ENCODE measurements at places on chromosomes 6 and 20.

- DNase-seq, result no peak
These were observed 32.3 kb downstream of the ID4 start for GRCh38 chr6:19869464-19869863.

DNA sequence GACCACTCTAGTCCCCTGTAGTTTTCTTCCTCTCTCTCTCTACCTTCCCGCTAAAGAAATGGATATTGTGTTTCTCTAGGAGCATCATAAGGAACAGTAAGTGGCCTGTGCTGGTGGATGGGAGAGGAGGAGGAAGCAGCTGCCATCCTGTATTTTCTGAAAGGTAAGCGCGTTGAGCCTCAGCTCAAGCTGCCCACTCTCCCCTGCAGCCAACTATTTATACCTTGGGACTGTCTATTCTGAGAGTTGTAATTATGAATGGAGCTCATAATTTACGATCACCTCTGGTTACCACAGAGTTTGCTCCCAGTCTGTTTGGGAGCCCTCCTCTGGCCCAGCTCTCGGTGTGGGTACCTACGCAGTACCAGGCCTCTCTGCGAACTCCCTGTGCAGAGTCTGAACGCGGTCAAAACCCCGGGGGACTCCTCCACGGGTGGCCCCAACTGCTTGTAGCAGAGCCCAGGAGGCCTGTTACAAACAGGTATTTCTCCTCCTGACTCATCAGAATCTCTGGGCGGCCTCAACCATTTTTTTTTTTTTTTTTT lies 285.4 kb downstream of the SMOC2 start:
- no peak for DNase-seq

- DNase-seq, result no peak
These were observed 4.3 kb downstream of the TJAP1 start for GRCh38 chr6:43481591-43482236.

- no peak for DNase-seq
These were observed 118.2 kb upstream of the RIPOR2 start for GRCh38 chr6:25053875-25054371.

DNA sequence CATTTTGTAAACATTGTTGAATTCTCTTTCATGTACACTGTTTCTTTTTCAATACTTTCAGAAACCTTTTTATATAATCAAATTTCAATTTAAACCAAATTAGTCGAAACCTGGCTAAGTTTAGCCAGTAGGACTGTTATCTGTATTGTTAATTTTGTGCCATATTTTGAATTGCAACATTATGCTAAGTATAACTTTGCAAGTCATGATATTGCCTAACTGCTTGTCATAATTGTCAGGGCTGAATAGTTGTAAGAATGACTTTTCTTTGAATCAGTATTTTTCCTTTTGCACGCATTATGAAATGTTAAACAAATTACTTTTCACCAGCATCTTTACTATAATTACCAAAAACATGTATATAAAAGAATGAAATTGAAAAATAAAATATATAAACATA lies 82.7 kb downstream of the SAMD3 start:
- DNase-seq, result no peak

- no peak for DNase-seq
These were observed 220.4 kb upstream of the RIMS1 start for GRCh38 chr6:71665931-71666330.

- DNase-seq, result no peak
These were observed 19.6 kb upstream of the PKHD1 start for GRCh38 chr6:52106994-52107393.

DNA sequence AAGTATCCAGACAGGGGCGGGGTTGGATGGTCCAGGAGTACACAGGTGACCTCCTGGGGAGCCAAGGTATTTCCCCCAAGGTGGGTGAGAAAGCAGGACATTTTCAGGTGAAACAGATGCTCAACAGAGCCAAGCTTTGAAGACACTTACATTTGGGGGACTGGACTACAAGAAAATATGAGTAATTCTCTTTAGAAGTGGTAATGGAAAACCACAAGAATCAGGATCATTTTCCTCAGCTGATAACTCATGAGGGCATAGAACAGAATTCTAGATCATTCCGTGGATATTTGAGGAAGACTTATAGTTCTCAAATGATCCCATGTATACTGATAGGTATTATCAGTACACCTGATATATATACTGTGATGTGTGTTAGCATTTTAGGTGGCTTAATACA lies 89.9 kb downstream of the UST start:
- no peak for DNase-seq

DNA sequence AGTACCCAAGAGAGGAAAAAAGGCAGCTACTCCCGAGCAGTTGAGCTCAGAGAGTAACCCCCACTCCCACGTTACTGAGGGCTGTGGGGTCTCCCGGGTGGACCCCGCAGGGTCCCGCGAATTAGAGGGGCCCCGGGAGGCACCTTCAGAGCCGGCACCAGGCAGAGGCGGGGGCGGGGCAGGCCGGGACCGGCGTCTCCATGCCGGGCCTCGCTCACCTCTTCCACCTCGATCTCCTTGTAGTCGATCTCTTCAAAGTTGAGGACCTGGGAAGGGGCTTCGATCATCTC lies 381 bp downstream of the MAP3K7 start:
- DNase-seq, result no peak

GRCh38 chr6:133368664-133369063 lies 127.5 kb downstream of the EYA4 start:
- DNase-seq, result no peak

GRCh38 chr6:107442938-107443607 lies 16.3 kb downstream of the PDSS2 start:
- DNase-seq, result no peak

GRCh38 chr20:36408219-36408618 lies 102.1 kb downstream of the DLGAP4 start:
- no peak for DNase-seq

- no peak for DNase-seq
These were observed 35.2 kb upstream of the YWHAB start for GRCh38 chr20:44850272-44850671.

GRCh38 chr20:13492001-13492481 lies 146.7 kb downstream of the TASP1 start:
- DNase-seq, result no peak

GRCh38 chr6:3194535-3195419 lies 32.7 kb downstream of the TUBB2B start:
- no peak for DNase-seq

DNA sequence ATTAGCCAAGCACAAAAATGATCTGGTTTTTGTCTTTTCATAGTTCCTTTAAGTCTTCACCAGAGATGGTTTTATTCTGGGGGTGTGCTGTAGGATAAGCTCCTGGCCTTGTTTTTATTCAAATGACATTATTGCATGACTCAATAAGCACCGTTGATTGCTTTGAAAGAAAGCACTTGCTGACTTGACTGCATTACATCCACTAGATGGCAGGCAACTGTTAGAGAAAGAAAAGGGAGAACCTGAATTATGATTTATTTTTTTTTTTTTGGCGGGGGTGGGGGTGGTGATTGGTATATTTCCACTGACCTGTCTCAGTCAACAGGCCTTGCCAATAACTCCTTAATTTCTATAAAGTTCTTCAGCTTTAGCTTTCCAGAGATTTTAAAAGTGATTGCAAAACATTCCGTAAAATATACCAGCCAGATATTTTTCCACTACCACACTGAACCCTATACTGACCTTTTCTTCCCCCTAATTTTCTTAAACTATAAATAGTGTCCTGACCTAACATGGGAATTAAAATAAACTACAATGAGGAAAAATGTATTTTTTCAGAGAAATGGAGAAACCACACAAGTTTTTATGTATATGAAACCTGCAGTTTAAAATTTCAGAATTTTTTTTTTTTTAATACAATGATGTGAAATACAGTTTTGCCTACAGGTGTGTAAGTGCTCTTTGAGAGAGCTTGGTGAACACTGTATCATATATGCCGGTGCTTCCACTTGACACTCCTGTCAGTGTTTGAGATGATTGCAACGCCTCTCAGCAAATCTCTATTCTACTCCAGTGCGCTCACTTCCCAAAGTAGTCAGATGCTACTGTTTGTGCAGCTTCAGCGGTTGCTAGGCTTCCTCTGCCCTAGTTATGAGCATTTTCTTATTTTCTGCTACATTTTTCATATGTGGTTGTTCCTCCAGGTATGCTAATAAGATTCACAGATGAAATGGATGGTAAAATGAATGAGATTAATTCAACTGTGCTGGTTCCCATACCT lies 274.3 kb downstream of the CD109 start:
- DNase-seq, result no peak

- no peak for DNase-seq
These were observed 233.6 kb downstream of the TPBG start for GRCh38 chr6:82597201-82597600.
